ENCODE measurements at places on chromosomes 7 and 10.

GRCh38 chr7:140289804-140290203 is 108.5 kb downstream of the SLC37A3 start:
- DNase-seq = no peak

DNA sequence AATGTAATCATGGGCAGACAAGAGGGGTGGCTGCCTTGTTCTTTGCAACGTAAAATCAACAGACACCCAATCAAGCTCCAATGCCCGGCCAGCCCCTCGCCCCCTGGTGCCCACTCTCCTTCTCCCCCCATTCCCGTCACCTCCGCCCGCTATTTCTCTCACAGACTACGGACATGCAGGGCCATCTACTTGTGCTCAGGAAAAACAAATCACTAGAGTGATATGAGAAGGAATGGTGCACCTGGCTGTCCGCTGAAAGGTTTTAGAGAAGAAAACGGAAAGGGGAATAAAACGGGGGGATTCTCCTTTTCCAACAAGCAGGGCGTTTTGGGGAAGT is 396 bp downstream of the GRM8 start:
- no peak for DNase-seq

DNA sequence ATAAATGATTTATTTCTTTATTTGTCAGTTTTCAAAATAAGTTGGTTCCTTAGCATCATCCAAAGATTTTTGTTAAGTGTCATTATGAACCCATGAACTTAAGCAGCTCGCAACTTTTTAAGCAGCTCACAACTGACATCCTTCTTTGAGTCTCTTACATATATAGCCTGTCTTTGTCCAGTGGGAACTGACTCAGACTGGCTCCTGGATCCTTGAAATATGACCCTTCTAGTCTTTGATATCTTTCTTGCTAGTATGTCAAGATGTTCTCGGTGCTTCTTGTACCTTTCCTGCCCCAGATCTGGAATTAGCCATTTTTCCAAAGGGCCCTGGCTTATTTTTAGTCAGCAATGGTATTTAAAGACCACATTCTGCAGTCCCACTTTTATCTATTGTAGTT is 53.9 kb upstream of the ARID5B start:
- DNase-seq = no peak

GRCh38 chr7:45136106-45137060 is 21.2 kb upstream of the RAMP3 start:
- DNase-seq = peak; percentile 72

DNA sequence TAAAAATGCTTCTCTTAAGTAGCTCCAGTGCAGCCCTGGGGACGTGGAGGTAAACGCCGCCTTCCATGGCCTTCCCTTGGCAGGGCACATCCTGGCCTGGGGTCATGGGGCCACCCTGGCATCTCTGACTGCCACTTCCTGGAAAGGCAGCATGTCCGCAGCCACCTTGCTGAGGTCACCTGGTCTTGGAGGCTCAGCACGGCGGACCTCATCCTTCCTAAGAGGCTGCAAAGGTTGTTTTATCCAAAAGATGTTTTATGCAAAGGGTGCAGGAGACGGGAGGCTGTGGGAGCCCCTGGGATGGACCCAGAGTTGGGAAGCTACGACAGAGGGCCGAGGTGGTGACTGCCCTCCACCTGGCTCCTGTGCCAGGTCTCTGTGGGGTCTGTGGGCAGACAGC is 106.0 kb downstream of the TCERG1L start:
- no peak for DNase-seq

DNA sequence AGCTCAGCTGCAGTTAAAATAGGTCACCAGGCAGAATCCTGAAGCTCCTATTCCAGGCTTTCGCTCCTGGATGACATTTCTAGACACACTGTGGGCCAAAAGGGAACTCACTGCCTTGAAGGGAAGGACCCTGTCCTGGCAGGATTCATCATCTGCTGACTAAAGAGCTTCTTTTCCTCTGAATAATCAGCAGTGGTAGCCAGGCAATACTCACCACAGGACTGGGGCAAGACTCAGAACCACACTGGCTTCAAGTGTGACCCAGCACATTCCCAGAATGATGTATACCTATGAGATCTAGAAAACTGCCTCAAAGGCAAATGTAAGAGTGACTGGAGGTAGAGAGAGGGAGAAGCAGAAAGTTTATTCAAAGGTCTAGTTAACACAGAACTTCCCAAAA is 29.5 kb upstream of the EBF3 start:
- no peak for DNase-seq

- no peak for DNase-seq
Measured at GRCh38 chr7:129751916-129752315, 140.4 kb downstream of the NRF1 start.

DNA sequence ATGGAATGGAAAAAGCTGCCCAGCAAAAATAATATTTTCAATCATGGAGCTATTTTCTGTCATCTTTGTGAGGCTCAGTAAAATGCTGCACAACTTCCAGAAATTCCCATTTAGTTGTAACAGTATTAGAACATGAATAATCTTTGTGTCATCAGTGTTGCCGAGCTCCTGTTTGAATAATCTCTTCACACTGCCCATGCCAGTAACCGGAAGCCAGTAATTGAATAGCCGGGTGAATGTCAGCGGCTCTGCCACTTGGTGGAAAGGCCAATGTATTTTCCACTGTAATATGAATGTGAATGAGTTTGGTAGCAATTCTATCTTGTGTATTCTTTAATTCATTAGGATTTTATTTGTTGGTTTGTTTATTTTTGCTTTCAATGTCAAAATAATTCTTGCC is 172.5 kb upstream of the INSYN2A start:
- no peak for DNase-seq

- no peak for DNase-seq
Measured at GRCh38 chr10:117170244-117170643, 27.0 kb upstream of the KCNK18 start.

GRCh38 chr10:69009360-69009759 is 20.8 kb downstream of the KIFBP start:
- no peak for DNase-seq

DNA sequence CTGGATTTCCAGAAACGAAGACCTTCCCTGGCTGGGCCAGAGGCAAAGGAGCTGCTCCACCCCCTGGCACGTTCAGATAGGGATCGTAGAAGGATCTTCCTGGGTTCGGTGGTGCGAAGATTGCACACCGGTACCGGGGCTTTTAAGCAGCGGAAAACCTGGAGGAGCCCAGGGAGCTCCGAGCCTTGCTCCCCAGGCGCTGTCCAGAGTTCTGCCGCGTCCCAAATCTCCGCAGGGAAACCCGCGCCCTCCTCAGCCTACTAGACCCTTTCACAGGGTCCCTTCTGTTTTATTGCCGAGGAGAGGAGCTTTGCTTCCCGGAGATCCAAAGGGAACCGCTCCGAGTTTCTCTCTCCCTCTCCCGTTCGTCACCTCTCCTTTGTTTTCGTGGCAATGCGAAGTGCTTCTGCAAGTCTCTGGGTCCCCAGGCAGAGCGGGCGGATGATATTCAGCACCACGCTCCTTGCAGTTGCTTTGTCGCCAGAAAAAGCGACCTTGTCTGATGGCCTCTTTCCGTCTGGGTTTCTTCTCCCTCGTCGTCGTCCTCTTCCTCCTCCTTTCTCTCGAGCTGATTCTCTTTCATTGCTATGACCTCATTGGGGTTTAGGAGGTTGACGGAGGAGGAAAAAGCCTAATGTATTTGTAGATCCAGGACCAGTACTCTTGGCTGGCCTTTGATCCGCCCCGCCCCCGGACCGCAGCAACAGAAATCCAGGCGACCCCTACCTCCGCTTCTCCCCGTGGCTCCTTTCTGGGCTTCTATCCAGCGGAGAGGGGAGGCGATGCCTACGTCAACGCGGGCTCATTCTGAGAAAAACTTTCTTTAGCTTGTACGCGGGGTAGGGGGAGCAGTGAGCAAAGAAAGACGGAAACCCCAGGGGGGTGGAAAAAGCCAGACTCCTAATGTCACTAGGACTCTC is at the start of gene TMEM196:
TMEM196 (minus strand) TSS at position 777 of the 920 bp plus-strand sequence. CDS start 921 bp downstream, outside the sequence.
- no peak for DNase-seq
